ENCODE measurements at places on chromosomes 16 and 17.

- DNase-seq = no peak
Observed at GRCh38 chr16:482468-483185, 44.9 kb upstream of the CAPN15 start.

DNA sequence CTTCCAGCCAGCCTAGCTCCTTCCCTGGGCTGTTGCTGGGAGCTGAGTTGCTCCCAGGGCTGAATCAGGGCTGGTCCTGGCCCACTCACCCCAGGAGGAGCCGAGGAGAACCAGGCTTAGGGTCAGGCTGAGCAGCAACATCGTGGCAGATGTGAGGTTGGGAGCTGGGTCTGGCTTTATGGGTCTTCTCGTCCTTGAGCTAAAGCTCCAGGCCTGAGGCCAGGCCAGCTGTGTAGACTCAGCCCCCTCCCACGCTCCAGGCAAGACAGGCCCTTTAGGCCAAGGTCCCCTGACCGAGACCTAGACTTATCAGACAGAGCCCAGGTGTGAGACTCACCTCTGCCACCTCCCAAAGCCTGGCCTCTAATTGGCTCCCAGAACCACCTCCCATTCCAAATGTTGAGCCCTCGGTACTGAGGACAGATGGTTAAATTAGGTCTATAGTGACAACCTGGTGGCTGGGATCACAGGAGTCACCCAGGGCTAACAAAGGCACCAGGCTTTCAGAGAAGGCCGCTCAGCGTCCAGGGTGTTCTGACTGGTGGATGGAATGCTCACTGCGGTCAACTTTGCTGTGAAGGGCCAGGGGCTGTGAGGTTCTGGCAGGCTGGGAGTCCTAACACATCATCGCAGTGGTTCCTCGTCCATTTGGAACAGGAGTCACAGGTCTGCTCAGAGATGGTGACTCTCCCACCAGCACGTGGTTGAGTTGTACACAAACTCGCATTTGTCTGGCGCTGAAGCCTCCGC, at the start of gene CTRL:
Gene CTRL (minus strand): TSS at position 151 of the 750 bp plus-strand sequence. CDS start 10 bp downstream, at position 141.
- no peak for DNase-seq

DNA sequence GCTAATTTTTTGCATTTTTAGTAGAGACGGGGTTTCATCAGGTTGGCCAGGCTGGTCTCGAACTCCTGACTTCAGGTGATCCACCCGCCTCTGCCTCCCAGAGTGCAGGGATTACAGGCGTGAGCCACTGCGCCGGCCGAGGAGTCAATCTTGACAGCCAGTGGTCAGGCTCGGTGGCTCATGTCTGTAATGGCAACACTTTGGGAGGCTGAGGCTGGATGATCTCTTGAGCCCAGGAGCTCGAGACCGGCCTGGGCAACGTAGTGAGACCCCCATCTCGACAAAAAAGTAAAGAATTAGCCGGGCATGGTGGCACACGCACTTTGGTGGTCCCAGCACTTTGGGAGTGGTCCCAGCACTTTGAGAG, 608 bp upstream of the PGS1 start:
- no peak for DNase-seq

DNA sequence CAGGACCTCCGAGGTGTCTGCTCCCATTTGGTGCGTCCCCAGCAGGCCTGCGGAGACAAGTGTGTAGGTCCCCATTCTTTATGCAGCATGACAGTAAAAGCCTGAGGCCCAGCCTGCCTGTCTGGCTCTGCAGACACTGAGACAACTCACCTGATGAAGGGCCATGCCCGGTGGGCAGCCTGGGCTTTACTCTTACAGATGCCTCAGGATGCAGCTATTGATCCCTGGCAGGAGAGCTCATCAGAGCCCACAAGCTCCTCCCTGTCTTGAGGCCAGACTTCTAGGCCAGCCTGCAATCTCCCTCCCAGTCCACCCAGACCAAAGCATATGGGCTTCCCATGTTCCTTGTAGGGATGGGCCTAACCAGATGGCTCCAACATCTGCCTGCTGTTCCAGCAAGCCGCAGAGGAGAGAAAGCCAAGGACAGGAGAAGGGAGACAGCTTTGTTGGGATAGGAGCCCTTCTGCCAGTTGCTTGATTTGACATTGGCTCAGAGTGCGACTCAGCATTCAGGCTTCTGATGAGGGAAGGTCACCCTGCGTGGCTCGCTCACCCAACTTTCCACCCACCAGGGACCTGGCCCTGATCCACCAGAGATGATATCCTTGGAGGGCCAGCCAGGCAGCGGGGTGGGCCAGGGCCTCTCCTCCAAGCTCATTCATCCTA, 87.5 kb downstream of the SOCS1 start:
- DNase-seq = no peak

- DNase-seq = no peak
Observed at GRCh38 chr17:50477976-50478375, 684 bp upstream of the RSAD1 start.

- DNase-seq = peak; percentile 6
Observed at GRCh38 chr16:85369741-85370528, 243.2 kb upstream of the GSE1 start.

- DNase-seq = no peak
Observed at GRCh38 chr17:77147357-77147801, 6.6 kb downstream of the SEC14L1 start.

All from activated T-helper 9 cell treated with anti-CD3 and anti-CD28 coated beads, Interleukin-2, amount 50 U/mL, for 16 hours (primary cell).